ENCODE measurements at places on chromosomes 5 and 9. TPM values are rescaled to one million over a fixed set of nuclear protein-coding genes. Genes with fewer than 3 reads are reported as not detected.
A peak's percentile ranks its signal among the peaks of the same experiment; 100 is the strongest.

DNA sequence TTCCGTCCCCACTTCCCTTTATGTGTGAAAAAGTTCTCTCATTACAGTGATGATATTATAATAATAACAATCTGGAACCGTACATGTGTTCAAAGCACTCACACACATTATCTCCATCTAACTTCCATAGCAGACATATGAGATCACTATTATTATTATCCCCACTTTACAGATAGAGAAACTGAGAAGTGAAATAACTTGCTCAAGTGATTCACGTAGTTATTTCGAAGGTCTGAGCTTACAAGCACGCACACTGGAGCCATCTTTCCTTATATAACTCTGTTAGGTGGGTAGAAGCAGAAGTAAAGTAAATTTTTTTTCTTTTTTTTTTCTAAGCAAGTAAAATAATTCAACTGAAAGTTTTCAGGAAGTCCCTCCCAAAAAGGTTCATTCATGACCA lies 62.9 kb upstream of the PTGER4 start:
- DNase-seq, result no peak
- H3K27ac ChIP-seq, result no peak overlapping the region
- H3K4me1 ChIP-seq, result peaks cover 9% of the 10 kb centered on the region

GRCh38 chr5:6448622-6449464 lies at the start of gene UBE2QL1:
TSS of gene UBE2QL1 (plus strand) at chr5:6448859. CDS start at chr5:6448894, 35 bp downstream.
- DNase-seq, result peak; percentile 40
- H3K36me3 ChIP-seq, result peaks cover 2% of the 10 kb centered on the region
- H3K4me1 ChIP-seq, result peaks cover 4% of the 10 kb centered on the region
- peak within 1 kb of the TSS; percentile 70 for H3K4me3 ChIP-seq

GRCh38 chr5:134059758-134060495 lies 54.6 kb upstream of the TCF7 start:
- H3K36me3 ChIP-seq, result no peaks in the 10 kb centered on the region
- H3K4me1 ChIP-seq, result peaks cover 5% of the 10 kb centered on the region
- no peak overlapping the region for H3K4me3 ChIP-seq

DNA sequence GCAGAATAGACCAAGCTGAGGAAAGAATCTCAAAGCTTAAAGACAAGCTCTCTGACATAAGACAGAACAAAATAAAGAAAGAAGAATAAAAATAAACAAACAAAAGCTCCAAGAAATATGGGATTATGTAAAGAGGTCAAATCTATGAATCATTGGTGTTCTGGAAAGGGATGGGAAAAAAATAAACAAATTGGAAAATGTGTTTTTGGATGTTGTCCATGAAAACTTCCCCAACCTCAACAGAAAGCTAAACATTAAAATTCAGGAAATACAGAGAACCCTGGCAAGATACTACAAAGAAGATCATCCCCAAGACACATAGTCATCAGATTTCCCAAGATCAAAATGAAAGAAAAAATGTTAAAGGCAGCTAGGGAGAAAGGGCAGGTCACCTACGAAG lies 662.0 kb upstream of the CDH18 start:
- no peaks in the 10 kb centered on the region for H3K36me3 ChIP-seq
- DNase-seq, result no peak
- no peak overlapping the region for H3K4me3 ChIP-seq

- H3K27me3 ChIP-seq, result no peaks in the 10 kb centered on the region
- no peak for DNase-seq
- H3K36me3 ChIP-seq, result peaks cover 5% of the 10 kb centered on the region
- no peak overlapping the region for H3K27ac ChIP-seq
Observed at GRCh38 chr9:131963072-131964030, 116.3 kb downstream of the MED27 start.

- H3K4me1 ChIP-seq, result peaks cover 3% of the 10 kb centered on the region
- no peaks in the 10 kb centered on the region for H3K27me3 ChIP-seq
- no peak for DNase-seq
- no peak overlapping the region for H3K4me3 ChIP-seq
- H3K36me3 ChIP-seq, result no peaks in the 10 kb centered on the region
- no peak overlapping the region for H3K27ac ChIP-seq
Observed at GRCh38 chr5:61289669-61290306, 42.3 kb upstream of the ZSWIM6 start.

DNA sequence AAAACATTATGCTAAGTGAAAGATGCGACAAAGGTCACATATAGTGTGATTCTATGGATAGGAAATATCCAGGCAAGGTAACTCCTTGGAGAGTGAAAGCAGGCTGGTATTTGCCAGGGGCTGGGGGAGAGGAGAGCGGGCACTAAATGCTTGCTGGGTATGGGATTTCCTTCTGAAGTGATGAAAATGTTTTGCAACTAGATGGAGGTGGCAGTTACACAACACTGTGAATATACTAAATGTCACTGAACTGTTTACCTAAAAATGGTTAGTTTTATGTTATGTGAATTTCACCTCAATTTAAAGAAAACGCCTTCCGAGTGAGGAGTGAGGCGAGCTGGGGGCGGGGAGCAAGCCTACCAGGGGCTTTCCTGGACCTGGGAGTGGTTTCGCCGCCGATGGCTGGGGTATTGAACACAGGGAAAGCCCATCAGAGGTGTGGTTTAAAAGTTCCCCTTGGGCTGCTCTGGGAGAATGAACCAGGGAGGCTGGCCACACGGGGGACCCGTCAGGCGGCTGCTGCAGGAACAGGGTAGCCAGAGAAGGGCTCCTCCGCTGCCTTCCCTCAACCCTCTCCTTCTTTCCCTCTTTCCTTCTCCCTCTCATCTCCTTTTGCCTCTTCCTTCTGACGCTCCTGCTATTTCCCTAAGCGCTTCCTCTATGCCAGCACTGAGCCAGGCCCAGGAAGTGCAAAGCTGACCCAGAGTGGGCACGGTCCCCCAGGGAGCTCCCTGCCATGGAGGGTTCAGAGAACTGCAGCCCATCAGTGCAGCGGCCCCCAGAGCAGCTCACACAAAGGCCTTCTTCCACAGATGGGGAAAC lies 4.9 kb downstream of the AKNA start:
- peaks cover 78% of the 10 kb centered on the region for H3K36me3 ChIP-seq
- H3K4me3 ChIP-seq, result peak overlapping the region; percentile 99
- peaks cover 48% of the 10 kb centered on the region for H3K4me1 ChIP-seq
- no peaks in the 10 kb centered on the region for H3K27me3 ChIP-seq
- DNase-seq, result peak; percentile 61

DNA sequence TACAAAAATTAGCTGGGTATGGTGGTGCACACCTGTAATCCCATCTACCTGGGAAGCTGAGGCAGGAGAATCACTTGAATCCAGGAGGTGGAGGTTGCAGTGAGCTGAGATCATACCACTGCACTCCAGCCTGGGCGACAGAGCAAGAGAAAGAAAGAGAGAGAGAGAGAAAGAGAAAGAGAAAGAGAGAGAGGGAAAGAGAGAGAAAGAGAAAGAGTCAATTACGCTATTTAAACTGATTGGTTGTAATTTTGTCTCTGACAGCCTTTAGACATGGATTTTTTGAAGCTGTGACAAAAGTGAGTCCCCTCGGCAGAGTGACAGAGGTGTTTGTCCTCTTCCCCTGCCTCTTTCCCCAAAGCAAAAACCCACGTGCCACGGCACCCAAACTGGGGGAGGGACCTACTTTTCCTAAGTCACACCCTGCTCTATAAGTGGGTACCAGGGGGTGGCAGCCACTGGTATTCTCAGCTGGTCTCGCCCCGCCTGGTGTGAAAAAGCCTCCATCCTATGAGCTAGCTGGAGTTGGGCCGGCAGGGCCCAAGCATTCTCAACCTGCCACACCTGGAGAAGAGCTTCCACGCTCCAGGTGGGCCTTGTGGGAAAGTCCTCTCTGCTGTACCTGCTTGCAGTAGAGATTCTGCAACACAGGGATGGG lies 3.4 kb upstream of the CFAP157 start:
- H3K4me1 ChIP-seq, result peaks cover 17% of the 10 kb centered on the region
- DNase-seq, result no peak

- no peaks in the 10 kb centered on the region for H3K4me1 ChIP-seq
- no peak overlapping the region for H3K27ac ChIP-seq
- no peaks in the 10 kb centered on the region for H3K36me3 ChIP-seq
- H3K27me3 ChIP-seq, result peaks cover 7% of the 10 kb centered on the region
- no peak for DNase-seq
- no peak overlapping the region for H3K4me3 ChIP-seq
Observed at GRCh38 chr5:108521841-108522506, 140.1 kb upstream of the FBXL17 start.

DNA sequence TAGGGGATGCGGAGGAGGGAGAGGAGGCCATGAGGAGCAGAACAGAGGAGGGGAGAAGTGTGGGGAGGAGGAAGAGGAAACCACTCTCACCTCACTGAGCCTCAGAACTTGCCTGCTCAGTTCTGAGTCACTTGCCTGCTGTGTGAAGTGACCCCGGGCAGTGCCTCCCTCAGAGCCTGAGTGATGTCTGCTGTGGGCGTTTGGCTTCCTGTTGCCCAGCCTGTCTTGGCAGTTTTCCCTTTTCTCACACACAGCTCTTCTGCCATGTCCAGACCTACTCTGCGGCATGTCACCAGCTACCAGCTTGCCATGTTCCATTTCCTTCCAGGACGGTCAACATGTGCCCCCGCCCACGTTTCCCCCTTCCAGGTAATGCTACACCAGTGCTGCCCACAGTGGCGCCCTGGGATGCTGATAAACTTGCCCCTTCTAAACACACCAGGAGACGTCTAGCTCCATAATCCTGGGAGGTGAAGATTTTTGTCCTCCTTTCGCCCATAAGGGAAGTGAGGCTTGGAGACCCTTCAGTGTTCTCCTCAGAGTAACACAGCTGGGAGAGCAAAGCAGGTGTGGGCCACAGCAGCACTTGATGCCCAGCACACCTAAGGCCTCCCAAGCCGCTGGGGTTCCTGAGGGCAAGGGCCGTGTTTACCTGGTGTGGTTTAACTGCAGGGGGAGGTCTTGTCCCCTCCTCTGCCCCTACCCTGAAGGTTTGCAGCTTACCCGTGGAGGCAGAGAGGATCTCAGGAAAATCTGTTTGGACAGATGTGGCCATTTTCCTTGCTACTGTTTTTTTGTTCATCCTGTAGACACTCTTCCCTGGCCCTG lies 63.8 kb upstream of the RNF130 start:
- H3K4me3 ChIP-seq, result peak overlapping the region; percentile 32
- H3K36me3 ChIP-seq, result no peaks in the 10 kb centered on the region
- DNase-seq, result no peak

DNA sequence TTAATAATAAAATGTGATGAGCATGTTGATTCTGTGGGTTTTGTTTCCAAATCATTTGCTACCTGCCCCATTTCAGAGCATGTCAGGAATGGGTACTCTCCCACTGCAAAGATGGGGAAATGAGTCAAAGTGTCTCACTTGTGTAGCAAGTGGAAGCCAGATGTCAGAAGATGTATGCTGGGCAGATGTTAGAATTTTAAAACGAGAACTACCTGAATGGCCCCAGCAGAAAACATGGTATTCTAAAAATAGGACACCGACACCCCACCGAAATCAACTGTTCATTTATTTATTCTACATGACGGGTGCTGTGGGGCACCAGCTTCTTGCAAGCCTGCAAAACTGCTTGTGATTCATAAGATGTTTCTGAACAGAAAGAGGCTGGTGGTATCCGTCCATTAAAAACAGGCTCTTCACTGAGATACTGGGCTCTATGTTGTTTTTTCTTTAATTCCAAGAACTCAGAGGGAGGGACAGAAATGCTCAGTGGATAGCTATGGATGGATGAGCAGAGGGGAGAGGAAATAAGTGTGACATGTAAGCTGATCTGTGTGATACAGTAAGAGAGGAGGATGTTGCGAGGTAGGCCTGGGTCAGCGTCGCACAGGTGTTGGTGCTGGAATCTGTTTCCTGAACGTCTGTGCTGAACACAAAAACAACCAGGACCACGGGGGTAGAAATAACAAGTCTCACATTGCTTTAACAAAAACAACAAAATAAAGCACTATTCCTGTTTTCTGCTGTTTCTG lies 157.2 kb downstream of the EFNA5 start:
- no peak overlapping the region for H3K4me3 ChIP-seq
- no peaks in the 10 kb centered on the region for H3K4me1 ChIP-seq
- H3K36me3 ChIP-seq, result no peaks in the 10 kb centered on the region

- H3K36me3 ChIP-seq, result peaks cover 28% of the 10 kb centered on the region
- no peak overlapping the region for H3K4me3 ChIP-seq
- H3K27ac ChIP-seq, result no peak overlapping the region
- H3K4me1 ChIP-seq, result no peaks in the 10 kb centered on the region
Observed at GRCh38 chr5:149496166-149496565, 55.1 kb downstream of the CSNK1A1 start.

GRCh38 chr5:95070866-95071265 lies 214.0 kb downstream of the MCTP1 start:
- peaks cover 6% of the 10 kb centered on the region for H3K4me1 ChIP-seq
- H3K27ac ChIP-seq, result no peak overlapping the region
- H3K36me3 ChIP-seq, result no peaks in the 10 kb centered on the region
- H3K4me3 ChIP-seq, result no peak overlapping the region

DNA sequence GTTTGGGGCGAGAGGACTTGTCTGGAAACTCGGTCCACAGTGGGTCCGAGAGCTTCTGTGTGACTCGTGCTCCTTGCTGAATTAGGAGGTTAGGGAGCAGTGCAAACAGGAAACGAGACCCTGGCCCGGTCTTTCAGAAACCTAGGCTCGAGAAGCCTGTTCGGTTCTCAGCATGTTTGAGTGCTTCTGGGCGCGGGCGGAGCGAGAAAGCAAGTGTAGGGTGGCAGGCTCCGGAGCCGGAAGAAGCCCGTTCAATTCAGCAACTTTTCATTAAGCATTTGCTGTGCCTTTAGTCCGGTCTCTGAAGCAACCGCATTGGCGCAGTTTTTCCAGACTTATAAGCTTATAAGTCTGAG lies 547 bp downstream of the CLTA start:
- H3K36me3 ChIP-seq, result peaks cover 12% of the 10 kb centered on the region
- peak; percentile 64 for DNase-seq
- peak overlapping the region; percentile 97 for H3K4me3 ChIP-seq

DNA sequence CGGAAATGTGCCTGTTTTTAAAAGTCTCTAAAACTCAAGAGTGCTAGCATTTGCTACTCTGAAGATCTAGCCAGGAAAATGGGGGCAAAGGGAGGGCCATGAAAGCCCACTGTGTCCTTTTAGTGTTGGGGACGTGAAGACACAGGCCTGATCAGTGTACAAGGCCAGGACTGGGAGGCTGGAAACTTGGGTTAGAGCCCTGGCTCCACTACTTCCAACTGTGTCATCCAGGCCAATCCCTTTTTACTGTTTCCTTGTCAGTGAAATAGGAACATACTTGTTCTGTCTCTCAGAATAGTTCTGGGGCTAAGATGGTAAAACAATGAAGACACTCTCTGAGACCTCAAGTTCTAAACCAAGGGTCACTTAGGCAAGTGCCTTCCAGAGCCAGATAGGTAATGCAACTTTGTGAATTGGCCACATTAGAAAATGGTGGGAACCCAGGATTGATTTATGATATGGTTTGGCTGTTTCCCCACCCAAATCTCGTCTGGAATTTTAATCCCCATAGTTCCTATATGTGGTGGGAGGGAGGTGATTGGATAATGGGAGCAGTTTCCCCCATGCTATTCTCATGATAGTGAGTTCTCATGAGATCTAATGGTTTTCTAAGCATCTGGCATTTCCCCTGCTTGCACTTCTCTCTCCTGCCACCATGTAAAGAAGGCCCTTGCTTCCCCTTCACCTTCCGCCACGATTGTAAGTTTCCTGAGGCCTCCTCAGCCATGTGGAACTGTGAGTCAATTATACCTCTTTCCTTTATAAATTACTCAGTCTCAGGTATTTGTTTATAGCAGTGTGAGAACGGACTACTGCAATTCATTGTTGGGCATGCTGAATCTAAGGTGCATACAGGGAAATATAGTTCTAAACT lies 30.4 kb upstream of the B4GALT1 start:
- H3K27me3 ChIP-seq, result peaks cover 9% of the 10 kb centered on the region
- peaks cover 18% of the 10 kb centered on the region for H3K4me1 ChIP-seq
- DNase-seq, result no peak
- no peaks in the 10 kb centered on the region for H3K36me3 ChIP-seq
- no peak overlapping the region for H3K27ac ChIP-seq

The OR1Q1 gene
- 0.33 TPM for total RNA-seq

The LVRN gene
- total RNA-seq, result not detected

The AGXT2 gene
- total RNA-seq, result not detected

The BTNL3 gene
- total RNA-seq, result not detected

The LHX6 gene
- not detected for total RNA-seq

The LRRC19 gene
- not detected for total RNA-seq
